Aorta (tissue), 5 donors: ENCODE measurements at places on chromosomes 2 and 18. TPM values are rescaled to one million over a fixed set of nuclear protein-coding genes. Genes with fewer than 3 reads are reported as not detected.

DNA sequence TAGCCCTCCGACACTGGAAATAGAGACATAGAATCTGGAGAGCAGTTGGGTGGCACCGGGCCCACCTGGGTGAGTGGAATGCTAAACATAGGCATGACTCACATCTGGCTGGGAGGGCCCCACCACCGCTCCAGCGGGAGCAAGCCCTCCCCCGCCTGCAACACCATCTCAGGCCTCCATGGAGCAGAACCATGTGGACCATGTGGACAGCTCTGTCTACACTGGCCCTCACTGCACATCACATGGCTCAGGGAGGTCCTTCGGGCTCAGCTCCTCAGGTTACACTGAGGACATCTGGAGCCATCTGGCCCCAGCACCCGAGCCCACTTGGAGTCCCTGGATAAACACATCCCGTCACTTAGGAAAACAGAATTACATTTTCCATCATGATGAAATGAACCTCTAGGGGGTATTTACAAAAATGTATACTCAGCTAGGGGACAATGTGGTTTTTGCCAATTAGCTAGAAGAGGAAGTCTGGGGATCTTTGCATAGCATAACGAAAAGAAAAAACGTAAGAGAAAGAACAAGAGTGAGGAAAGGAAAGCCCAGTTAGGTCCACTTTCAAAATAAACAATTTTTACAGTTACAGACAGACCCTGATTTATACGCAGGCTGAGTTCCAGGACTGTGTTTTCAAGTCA, 30.7 kb upstream of the MLPH start:
- no peaks in the 10 kb centered on the region for H3K4me1 ChIP-seq
- no peak overlapping the region for H3K4me3 ChIP-seq
- no peaks in the 10 kb centered on the region for H3K36me3 ChIP-seq
- DNase-seq = peak; percentile 95
- peak overlapping the region; percentile 62 for H3K27ac ChIP-seq
- H3K27me3 ChIP-seq = no peaks in the 10 kb centered on the region

NABP1 gene
- total RNA-seq = 71.8 TPM

DNA sequence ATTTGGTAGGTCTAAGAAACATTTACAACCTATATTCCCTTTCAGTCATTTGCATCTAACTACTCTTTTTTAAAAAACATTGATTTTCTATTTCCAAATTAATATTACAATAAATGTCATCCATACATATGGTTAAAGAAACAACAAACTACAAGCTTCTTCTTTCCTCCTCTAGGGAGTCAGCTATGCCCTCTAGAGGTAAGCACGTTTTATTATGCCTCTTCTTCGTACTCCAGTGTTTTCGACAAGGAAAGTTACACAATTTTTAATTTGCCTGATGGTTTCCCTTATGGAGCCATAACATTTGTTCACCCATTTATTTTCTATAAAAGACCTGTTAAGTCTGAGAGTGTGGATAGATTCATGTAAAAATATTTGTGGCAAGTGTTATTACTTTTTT, 183.4 kb upstream of the CDH7 start:
- no peak overlapping the region for H3K27ac ChIP-seq
- H3K4me1 ChIP-seq = no peaks in the 10 kb centered on the region
- H3K4me3 ChIP-seq = no peak overlapping the region
- no peaks in the 10 kb centered on the region for H3K27me3 ChIP-seq

BOLL gene
- total RNA-seq = not detected

PMAIP1 gene
- total RNA-seq = 0.24 TPM

DNA sequence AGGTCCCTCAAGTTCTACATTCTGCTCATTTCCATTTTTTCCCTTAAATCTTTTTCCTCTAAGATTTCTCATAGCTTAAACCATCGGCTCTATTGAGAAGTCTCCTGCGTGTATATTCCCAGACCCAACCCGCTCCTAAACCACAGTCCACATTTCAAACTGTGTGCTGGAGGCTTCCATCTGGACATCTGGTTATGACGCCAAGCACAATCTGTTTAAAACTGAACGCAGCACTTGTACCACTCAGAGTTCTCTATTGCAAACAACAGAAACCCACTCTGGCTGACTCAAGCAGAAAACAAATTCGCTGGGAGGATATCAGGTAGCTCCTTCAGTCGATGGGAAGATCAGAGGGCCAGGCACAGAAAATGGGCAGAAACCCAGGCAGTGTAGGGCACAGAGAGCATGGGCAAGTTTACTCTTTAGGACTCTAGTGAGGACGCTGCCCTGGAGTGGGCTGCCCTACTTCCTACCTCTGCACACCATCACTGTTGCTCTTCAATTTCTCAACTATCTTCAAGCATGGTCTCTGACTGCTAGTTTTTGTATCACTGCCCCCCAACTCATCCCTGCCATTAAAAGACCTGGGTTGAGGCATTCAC, 5.6 kb upstream of the EML4 start:
- no peaks in the 10 kb centered on the region for H3K4me1 ChIP-seq
- no peaks in the 10 kb centered on the region for H3K36me3 ChIP-seq
- no peaks in the 10 kb centered on the region for H3K27me3 ChIP-seq
- H3K27ac ChIP-seq = no peak overlapping the region

- no peaks in the 10 kb centered on the region for H3K27me3 ChIP-seq
- H3K4me1 ChIP-seq = no peaks in the 10 kb centered on the region
- no peak overlapping the region for H3K4me3 ChIP-seq
- no peak for DNase-seq
- H3K27ac ChIP-seq = no peak overlapping the region
Measured at GRCh38 chr2:138415985-138416384, 85.6 kb upstream of the SPOPL start.

ST8SIA3 gene
- not detected for total RNA-seq

GALNT5 gene
- 4.5 TPM for total RNA-seq

- no peak overlapping the region for H3K27ac ChIP-seq
- H3K4me1 ChIP-seq = no peaks in the 10 kb centered on the region
- no peak overlapping the region for H3K4me3 ChIP-seq
Measured at GRCh38 chr2:99451280-99451679, 38.5 kb downstream of the REV1 start.

RGPD4 gene
- total RNA-seq = 0.33 TPM

PKDCC gene
- 148 TPM for total RNA-seq

DNA sequence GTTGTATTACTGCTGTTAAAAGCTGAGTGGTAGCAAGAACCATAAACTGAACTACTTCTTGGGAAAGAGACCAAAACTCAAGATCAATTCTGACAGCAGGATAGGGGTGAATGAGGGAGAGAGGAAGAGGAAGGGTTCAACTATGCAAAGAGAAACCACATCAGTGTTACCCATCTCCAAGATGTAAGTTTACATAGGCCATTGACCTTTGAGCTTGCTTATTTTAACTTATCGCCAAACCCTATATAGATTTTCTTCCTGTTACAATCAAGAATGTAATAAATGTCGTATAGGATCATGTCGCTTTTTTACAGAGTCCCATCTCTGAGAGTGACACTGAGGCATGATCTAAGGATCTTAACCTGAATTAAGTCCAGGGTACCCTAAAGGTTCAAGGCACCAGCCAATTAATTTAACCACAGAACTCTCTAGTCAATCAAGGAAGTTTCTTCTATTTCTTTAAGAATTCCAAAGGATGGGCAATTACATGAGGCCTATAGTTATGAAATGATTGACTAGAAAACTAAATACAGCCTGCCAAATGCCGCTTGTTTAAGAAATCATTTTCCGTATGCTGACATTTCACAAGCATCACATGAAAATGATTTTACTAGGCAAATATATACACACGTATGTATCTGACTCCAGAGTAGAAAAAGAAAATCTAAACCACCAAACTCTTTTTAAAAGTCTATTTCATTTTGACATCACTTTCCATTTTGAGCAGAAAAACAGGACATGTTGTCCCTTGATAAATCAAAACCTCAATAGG, 11.8 kb downstream of the RND3 start:
- no peaks in the 10 kb centered on the region for H3K27me3 ChIP-seq
- peaks cover 17% of the 10 kb centered on the region for H3K4me1 ChIP-seq
- H3K27ac ChIP-seq = no peak overlapping the region
- DNase-seq = no peak
- H3K36me3 ChIP-seq = peaks cover 3% of the 10 kb centered on the region

LYG2 gene
- not detected for total RNA-seq

VSNL1 gene
- not detected for total RNA-seq

DNA sequence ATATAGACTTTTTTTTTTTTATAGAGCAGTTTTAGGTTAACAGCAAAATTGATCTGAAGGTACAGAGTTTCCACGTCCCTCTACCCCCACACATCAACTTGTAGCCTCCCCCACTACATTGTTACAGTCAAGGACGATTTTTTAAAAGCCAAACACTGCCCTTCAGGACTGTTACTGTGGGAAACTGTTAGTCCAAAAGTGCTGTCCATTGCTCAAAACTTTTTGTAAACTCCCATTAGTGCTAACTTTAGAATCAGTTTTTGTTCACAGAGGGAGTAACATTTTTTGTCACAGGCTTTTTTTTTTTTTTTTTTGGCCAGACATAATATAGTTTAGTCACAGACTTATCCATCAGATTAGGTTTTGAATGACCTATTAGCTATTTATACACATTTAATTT, 24.1 kb downstream of the ELP2 start:
- no peaks in the 10 kb centered on the region for H3K27me3 ChIP-seq
- no peak for DNase-seq
- no peak overlapping the region for H3K27ac ChIP-seq
- no peaks in the 10 kb centered on the region for H3K4me1 ChIP-seq

GRCh38 chr18:34972765-34973414, 68.3 kb upstream of the MAPRE2 start:
- no peak overlapping the region for H3K4me3 ChIP-seq
- no peaks in the 10 kb centered on the region for H3K36me3 ChIP-seq
- no peak for DNase-seq
- H3K27me3 ChIP-seq = no peaks in the 10 kb centered on the region
- no peaks in the 10 kb centered on the region for H3K4me1 ChIP-seq

DNA sequence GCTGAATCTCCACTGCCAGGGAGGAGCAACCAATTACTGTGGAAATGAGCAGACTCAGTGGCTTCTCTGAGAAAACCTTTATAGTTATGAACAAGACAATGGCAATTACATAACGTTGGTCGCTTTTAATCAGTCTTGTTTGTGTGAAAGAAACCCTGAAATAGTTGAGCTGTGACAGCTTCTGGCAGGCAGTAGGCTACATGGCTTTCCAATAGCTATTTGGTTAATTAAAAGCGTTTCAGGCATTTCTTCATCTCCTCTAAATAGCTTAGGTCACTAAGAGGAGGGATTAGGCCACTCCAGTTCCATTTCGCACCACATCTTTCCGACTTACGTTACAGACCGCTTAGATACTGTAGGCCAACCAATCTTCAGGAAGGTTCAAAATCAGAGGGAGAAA, 794.4 kb upstream of the ID2 start:
- H3K4me1 ChIP-seq = no peaks in the 10 kb centered on the region
- no peaks in the 10 kb centered on the region for H3K36me3 ChIP-seq
- no peak for DNase-seq
- H3K4me3 ChIP-seq = no peak overlapping the region
- H3K27me3 ChIP-seq = no peaks in the 10 kb centered on the region

EPG5 gene
- 28.4 TPM for total RNA-seq

ERBB4 gene
- 28.6 TPM for total RNA-seq

DNA sequence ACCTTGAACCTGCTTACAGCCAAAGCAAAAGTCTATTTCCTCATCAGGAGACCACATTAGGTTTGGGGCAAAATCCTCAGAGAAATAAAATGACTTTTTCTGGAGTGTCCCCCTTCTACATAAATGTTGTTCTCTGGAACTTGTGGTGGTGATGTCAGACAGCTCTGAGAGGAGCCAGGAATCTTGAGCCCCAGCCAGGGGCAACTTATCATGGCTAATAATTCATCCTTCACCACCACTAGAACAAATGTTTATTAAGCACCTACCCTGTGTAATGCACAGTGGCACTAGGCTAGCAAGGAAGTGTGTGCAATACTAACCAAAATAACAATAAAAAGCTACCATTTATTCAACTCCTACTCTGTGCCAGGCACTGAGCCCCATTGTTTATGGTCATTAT, 9.0 kb upstream of the BMP10 start:
- H3K27ac ChIP-seq = no peak overlapping the region
- H3K27me3 ChIP-seq = no peaks in the 10 kb centered on the region
- H3K4me1 ChIP-seq = no peaks in the 10 kb centered on the region
- no peak for DNase-seq

- DNase-seq = no peak
- no peak overlapping the region for H3K27ac ChIP-seq
- H3K36me3 ChIP-seq = no peaks in the 10 kb centered on the region
- no peaks in the 10 kb centered on the region for H3K4me1 ChIP-seq
- no peak overlapping the region for H3K4me3 ChIP-seq
- H3K27me3 ChIP-seq = no peaks in the 10 kb centered on the region
Measured at GRCh38 chr2:182509-183122, 81.2 kb downstream of the SH3YL1 start.

DNA sequence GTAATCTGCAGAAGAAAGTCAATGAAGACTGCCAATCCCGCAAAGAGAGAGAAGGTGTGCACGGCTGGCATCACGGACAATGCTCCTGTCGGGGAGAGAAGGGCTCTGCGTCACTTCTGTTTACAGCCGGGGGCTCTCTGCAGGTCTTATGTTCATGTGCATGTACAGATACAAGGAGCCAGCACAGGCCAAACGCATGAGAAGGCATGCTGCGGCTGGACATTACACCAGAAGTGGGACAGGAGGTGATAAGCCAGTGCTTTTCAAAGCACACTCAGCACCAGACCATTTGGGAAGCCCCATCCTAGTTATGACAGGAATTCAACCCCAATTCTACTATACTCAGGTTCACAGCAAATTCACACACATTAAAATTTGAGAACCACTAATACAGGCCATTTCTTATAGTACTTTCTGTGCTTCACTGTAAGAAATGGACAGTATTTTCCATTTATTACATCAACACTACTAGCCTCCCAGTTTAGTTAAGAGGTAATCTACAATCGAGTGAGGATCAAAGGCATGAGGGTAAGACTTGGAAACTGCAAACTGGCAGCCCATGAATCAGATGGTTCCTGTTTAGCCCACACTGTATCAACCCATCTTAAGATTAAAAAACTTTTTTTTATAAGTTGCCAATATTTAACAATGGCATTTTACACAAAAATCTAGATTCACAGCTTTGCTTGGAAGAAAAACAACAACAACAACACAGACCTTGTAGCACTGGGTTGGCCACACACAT, 38.2 kb downstream of the RMC1 start:
- no peaks in the 10 kb centered on the region for H3K36me3 ChIP-seq
- no peaks in the 10 kb centered on the region for H3K4me1 ChIP-seq
- DNase-seq = no peak
- no peaks in the 10 kb centered on the region for H3K27me3 ChIP-seq
- no peak overlapping the region for H3K4me3 ChIP-seq

DNA sequence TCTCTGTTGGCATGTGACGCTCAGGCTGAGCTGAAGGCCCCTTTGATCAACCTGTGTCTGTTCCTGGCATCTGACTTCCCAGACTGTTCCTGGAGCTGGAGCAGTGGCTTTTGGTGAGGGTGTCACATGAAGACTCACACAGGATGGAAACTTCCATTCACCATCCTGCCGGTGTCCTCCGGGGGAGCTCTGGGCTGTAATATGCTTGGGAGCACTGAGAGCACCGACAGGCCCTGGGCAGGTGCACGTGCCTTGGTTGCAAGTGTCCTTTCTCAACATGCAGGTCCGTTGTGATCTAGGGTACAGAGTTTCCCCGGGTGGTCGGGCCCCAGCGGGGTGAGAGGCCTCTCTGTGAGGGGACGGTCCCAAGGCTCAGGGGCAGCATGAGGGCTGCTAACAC, 24.8 kb upstream of the GBX2 start:
- H3K27ac ChIP-seq = no peak overlapping the region
- no peak overlapping the region for H3K4me3 ChIP-seq
- no peak for DNase-seq
- H3K4me1 ChIP-seq = no peaks in the 10 kb centered on the region
- H3K36me3 ChIP-seq = no peaks in the 10 kb centered on the region
- H3K27me3 ChIP-seq = no peaks in the 10 kb centered on the region

TCF23 gene
- total RNA-seq = 1.1 TPM
